ENCODE measurements at places on chromosomes 3 and 15.

DNA sequence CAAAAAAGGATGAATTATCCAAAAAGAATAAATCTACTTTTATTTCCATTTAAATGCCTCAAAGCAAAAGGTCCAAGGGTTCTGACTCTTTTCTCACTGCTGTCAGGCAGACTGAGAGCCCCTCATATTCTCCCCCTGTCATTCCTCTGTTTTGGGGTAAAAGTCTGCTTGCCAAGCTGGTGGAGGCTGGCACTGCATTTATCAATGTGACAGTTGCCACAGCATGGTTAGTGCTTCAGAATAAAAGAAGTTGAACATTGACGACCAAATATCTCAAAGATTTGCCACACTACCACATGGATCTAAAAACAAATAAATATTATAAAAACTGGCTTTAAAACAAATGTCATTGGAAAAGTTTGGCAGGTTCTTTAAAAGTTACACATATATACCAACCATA lies 89.2 kb upstream of the SNRK start:
- no peak for DNase-seq

DNA sequence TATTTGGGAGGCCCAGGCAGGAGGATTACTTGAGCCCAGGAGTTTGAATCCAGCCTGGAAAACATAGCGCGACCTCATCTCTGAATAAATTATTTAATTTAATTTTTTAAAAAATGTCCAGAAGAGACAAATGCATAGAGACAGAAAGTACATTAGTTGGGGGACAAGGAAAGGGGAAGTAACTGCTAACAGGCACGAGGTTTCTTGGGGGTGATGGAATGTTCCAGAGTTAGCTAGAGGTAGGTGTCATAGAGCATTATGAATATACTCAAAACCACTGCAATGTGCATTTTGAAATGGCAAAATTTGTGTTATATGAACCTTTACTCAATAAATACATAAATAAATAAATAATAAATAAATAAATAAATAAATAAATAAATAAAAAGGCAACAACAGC lies 31.7 kb upstream of the CYP11A1 start:
- DNase-seq = no peak

GRCh38 chr3:164208048-164208447 lies 870.2 kb downstream of the SI start:
- no peak for DNase-seq

DNA sequence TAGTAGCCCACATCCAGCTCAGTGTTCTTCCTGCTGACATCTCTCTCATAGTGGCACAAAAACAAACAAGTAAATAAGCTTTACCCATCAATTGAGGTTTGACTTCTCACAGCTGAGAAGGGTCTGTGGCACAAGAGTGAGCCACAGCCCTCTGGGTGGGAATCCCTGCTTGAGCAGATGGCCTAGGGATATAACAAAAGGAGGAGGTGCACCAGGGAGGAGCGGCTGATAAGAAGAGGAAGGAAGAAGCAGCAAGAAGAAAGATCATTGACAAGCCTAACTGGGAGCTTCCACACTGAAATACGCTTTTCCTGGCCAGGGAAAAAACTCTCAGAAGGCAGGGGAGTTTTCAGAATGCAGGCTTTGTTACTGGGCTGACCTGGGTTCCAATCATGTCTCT lies 279.8 kb downstream of the UACA start:
- no peak for DNase-seq

DNA sequence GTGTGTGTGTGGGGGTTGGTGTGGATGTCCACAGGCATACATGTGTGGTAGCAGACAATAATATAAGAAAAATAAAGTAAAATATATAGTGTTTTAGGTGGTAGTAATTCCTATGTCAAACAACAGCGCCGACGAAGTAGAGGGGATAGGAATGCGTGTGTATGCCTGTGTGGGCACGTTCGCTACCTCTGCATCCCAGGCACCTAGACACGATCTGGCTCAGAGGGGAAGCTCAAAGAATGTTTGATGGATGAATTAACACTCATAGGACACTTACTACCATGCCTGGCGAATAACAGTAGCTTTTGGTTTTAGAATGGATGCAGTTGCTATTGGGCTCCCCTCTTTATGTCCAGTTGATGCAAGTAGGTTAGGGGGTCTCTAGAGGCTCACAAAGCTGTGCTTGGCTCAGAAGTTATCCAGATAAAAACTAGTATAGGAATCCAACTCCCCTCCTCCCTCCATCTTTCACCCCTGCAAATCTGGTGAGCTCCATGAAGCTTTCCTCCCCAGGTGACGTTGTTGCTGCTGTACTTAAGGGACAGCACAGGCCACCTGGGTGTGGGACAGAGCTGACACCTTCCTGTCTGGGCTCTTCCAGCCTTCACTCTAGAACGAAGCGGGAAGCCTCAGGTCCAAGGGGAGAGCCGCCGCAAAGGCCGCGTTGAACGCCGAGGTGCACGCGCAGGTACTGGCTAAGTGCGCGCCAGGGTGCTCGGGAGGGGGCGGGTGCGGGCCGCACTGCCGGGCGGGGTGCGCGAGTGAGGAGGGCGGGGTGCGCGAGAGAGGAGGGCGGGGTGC lies 192.6 kb upstream of the LYSMD4 start:
- no peak for DNase-seq

DNA sequence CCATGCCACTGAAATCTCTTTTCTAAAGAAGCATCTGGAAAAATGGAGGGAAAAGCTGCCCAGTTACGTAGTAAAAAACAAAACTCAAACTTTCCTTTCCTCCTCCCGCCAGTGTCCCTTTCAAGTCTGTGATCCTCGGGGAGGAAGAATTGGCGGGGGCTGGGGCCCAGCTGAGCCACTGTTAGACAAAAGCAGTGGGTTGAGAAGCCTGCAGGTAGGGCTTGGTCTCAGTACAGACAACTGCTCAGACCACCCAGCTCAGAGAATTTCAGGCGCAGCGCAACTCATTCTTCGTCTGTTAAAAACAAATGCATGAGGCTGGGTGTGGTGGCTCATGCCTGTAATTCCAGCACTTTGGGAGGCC lies 117.1 kb downstream of the MYLK start:
- no peak for DNase-seq

GRCh38 chr15:89095073-89095472 lies 6.8 kb downstream of the ABHD2 start:
- DNase-seq = no peak

DNA sequence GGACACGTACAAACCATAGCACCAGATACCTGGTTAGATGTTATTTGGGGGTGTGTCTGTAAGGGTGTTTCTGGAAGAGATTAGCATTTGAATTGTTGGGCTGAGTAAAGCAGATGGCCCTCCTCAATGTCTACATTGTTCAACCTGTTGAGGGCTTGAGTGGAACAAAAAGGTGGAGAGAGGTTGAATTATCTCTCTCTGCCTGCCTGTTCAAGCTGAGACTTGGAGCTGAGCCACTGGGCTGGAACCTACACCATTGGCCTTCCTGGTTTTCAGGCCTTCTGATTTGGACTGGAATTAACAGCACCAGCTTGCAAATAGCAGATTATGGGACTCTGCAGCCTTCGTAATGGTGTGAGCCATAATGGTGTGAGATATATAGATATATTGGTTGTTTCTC lies 71.3 kb upstream of the CORO2B start:
- DNase-seq = no peak

DNA sequence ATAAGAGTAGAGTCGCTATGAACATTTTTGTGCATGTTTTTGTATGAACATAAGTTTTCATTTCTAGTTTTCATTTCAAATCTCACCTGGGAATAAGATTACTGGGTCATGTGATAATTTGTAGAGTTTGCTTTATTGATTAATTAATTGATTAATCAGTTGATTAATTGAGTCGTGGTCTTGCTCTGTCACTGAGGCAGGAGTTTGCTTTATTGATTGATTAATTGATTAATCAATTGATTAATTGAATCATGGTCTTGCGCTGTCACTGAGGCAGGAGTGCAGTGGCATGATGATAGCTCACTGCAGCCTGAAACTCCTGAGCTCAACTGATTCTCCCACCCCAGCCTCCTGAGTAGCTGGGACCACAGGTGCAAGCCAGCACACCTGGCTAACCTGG lies 111.6 kb downstream of the TCF12 start:
- DNase-seq = no peak

DNA sequence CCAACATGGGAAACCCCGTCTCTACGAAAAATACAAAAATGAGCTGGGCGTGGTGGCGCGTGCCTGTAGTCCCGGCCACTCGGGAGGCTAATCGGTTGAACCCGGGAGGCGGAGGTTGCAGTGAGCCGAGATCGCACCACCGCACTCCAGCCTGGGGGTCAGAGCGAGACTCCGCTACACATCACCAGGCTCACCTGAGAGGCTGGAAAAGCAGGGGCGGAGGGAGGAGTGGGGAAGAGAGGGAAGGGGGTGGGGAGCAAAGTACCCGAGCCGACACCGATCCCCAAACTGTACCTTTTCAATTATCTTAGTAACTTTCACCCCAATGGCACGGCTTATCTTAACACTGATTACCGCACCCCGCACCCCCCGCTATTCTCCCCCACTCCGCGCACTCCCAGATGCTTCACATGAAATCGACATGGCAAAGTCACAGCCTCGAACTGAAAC lies 46.4 kb upstream of the SYNM start:
- no peak for DNase-seq

GRCh38 chr15:100120111-100120510 lies 221.7 kb downstream of the ADAMTS17 start:
- no peak for DNase-seq

DNA sequence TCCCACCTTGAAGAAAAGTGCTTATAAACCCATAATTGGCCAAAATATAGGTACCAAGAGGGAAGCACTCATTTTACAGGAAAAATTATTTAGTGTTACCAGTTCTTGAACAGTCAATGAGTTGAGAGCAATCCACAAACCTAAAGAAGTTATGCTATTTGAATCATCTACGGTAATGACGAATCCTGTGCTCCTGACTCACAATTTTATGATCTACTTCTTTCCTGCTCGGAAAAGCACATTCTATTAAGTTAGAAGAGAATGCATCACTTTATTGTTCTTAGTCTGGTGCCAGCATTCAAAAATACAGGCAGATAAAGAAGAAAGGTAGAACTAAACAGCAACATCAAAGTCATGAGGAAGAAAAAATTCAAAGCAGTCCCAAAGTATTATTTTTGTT lies 33.2 kb downstream of the CHRM5 start:
- peak; percentile 34 for DNase-seq

- DNase-seq = no peak
These were observed 21.0 kb downstream of the TMEM43 start for GRCh38 chr3:14145670-14146380.

DNA sequence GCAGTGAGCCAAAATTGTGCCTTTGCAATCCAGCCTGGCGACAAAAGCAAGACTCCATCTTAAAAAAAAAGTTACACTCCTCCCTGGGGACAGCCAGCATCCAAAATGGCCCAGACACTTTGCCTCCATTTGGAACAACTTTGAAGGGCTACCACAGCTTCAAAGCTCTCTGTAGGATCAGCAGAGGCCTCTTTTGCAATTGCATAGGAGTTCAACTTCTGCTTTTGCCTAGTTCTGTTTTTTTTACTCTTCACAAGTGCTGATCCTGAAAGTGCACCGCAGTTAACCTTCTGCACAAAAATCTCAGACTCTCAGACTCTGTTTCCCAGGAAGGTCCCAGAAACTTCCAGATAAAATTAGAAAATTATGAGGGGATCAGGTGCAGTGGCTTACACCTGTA lies 25.2 kb upstream of the SLC4A7 start:
- DNase-seq = no peak

DNA sequence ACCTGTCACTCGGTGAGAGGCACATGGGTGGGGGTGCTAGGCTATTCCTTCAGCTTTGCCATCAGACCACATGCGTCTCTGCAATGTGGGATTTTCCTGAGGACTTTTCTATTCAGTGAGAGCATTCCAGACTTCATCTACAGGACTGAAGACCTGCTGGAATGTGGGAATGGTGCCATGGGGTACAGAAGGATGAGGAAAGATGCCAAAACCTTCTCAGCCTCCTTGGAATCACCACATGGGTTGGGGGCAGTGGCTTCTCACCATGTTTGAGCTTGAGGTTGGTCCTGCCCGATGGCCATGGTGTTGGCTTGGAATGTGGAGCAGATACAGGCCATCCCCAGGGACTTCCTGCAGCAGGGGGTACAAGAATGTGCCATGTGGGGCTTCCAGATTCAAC lies 80.9 kb upstream of the KLF13 start:
- no peak for DNase-seq

DNA sequence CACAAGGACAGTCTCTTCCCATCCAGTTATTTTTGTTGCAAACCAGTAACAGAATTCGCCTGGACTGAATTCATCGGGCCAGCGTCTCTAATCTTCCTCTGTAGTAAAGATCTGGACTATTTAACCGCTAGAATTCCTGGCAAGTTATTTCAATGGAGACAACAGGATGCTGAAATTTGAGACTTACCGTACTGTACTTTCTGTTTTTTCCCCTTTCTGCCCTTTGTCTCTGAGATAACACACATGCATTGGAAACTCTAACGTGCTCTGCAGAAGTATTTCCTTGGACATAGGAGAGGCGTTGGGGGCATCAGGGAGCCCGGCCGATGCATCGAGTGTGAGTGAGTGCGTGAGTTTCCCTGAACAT lies 61.5 kb downstream of the ASB7 start:
- DNase-seq = no peak

GRCh38 chr3:72176537-72177041 lies 391.6 kb upstream of the PROK2 start:
- DNase-seq = no peak

DNA sequence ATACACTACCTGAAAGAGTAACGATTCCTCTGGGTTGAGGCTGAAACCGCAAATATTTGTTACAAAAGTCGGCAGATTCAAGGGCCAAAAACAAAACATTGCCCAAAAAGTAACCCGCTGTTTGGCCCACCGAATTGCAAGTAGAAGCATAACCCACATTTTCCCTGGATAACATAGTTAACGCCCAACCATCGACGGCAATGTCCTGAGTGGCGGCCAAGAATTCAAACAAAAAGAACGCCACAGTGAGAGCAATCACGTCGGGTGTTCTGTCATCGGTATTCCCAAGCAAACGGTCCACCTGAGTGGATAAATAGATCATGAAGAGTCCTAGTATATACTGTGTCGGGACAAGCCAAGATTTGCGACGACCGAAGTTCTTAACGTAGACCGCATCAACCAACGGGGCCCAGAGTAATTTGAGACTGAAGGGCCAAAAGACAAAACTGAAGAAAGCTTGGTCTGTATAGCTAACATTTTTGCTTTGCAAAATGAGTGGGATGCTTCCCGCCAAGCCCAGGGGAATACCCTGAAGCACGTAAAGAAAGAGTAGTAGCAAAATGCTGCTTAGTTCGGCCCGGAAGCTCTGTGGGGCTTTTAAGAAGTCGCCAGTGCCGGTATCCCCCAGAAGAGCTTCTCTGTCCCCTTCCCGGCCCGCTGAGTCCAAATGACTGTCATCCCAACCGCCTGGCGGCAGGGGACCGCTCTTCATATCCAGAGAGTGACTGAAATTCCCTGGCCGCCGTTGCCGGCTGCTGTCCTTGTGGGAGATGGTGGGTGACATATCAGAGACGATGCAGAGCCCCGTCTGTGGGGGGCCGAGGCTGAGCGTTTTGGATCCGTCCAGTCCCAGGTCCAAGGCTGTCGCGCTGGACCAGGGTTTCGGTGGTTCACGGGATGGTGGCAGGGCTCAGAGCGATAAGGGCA lies 750 bp downstream of the SLC33A1 start:
- no peak for DNase-seq

- no peak for DNase-seq
These were observed at the start of gene MAN2A2 for GRCh38 chr15:90902840-90903732. Gene MAN2A2, plus strand, starts transcription at chr15:90903302. Its CDS starts 906 bp downstream, at chr15:90904208.
